Left lung (tissue), 14 donors: ENCODE measurements at places on chromosomes 11 and 22. TPM values are rescaled to one million over a fixed set of nuclear protein-coding genes. Genes with fewer than 3 reads are reported as not detected.

ARHGAP8 gene
- 38.9 TPM for polyA plus RNA-seq

WNT7B gene
- 17.6 TPM for polyA plus RNA-seq

MPZL2 gene
- 61.0 TPM for polyA plus RNA-seq

KDM4D gene
- polyA plus RNA-seq: 2.0 TPM

MS4A8 gene
- 18.1 TPM for polyA plus RNA-seq

SCGB1D4 gene
- not detected for polyA plus RNA-seq

NELL1 gene
- polyA plus RNA-seq: 0.27 TPM

MLC1 gene
- polyA plus RNA-seq: 1.5 TPM

ALKBH8 gene
- 16.5 TPM for polyA plus RNA-seq

ADAMTS15 gene
- 38.8 TPM for polyA plus RNA-seq

NXPE2 gene
- polyA plus RNA-seq: 0.23 TPM

UCP3 gene
- 4.6 TPM for polyA plus RNA-seq

RASD2 gene
- 0.17 TPM for polyA plus RNA-seq

BRSK2 gene
- 0.93 TPM for polyA plus RNA-seq

AGBL2 gene
- 10.8 TPM for polyA plus RNA-seq
